ENCODE measurements at places on chromosomes 2 and 18. TPM values are rescaled to one million over a fixed set of nuclear protein-coding genes. Genes with fewer than 3 reads are reported as not detected.

GRCh38 chr2:194992648-194993047 is 664.4 kb upstream of the SLC39A10 start:
- DNase-seq = no peak

GRCh38 chr2:171320208-171320621 is 113.6 kb downstream of the METTL8 start:
- no peak for DNase-seq

DNA sequence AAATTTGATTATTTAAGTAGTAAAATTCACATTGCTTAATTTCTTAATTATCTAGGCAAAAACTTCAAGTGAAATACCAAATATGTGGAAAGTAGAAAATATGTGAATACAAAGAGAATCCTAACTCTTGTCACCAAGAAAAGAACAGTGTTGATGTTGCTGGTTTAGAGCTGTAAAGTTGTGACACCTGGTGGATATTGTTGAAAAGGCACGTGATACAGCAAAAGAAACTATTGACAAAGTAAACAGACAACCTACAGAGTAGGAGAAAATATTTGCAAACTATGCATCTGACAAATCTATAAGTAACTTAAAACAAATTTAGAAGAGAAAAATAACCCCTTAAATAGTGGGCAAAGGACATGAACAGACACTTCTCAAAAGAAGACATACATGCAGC is 25.6 kb upstream of the ZC3H15 start:
- DNase-seq = peak; percentile 53

DNA sequence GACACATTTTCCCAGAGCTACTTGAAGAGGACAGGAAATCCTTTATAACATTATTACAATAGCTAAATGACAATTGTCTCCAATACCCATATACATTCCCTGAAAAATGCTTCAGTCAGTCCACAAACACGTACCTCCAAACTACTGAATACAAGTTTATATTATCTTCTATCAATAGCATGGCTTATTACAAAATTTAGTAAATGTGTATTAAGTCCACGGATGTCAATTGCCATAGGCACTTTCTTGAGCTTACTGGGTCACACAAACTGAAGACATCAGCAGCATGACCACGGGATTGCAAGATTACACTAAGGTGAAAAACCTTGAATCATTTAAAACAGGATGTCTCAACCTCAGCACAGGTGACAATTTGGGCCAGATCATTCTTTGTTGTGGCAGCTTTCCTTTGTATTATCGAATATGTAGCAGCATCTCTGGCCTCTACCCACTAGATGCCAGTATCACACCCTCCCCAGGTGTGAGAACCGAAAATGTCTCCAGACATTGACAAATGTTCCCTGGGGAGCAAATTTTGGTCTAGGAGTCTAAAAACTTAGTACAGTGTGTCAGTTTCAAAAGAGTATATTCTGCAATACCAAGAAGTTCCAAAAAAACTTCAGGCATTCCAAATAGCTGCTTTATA is 1.4 kb downstream of the MBD2 start:
- DNase-seq = no peak

Gene UPP2
- total RNA-seq = not detected

DNA sequence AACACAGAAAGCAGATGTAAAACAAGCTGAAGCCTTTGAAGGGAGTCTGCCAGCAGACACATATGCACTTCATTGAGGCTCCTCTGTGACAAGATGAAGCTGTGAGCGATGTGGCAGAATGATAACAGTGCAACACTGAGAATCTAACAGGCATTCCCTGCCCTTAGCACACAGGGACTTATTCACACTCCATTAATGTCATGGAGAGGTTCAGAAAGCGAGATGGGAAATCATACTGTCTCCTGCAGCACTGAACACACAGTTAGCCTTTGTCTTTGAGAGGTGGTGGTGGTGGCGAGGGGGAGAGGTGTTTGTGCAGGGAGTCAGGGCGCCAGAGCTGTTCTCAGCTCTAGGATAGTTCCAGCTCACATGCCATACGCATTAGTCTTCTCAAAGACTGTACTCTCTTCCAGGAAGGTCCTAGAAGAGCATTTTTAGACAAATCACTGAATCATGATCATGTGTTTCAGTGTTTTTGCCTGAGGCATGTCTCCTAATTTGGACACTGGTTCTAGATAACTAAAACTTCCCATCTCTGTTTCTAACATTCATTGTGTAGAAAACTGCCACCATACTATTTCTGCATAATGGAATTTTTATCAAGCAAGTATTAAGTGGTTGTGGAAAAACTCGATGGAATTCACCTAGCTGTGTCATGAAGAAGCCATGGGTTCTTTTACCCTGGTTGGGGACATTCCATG is 93.5 kb upstream of the ITGB6 start:
- DNase-seq = no peak

DNA sequence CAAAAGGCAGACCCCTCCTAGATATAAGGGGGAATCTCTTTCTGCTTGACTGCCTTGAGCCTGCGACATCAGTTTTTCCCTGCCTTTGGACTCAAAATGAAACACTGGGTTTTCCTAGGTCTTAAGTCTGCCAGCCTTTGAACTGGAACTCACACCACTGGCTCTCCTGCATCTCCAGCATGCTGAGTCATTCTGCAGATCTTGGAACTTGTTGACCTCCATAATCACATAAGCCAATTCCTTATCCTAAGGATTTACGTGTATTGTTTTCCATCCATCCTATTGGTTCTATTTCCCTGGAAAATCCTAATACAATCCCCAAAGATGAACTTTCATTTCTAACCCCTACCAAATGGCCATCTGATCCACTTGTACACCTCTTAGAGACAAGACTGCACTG is 88.0 kb downstream of the AFF3 start:
- no peak for DNase-seq

DNA sequence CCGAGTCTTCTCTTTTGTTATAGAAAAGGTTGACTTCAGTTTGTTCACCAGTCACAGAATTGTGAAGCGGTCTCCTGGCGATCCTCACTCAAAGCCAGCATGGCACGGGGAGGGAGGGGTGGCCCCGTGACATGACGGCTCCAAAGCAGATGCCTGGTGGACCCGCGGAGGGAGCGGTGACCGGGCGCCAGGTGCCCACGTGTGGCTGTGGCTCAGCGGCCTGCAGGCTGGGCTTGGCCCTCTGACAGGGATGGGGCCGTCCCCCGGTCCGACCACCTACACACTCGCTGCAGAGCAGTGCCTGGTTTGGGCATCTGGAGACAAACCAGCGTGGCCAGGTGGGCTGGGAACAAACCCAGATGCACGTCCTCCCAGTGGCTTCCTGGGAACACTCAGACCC is 129.1 kb upstream of the SNTG2 start:
- no peak for DNase-seq

Gene ZNF512
- 38.4 TPM for total RNA-seq

DNA sequence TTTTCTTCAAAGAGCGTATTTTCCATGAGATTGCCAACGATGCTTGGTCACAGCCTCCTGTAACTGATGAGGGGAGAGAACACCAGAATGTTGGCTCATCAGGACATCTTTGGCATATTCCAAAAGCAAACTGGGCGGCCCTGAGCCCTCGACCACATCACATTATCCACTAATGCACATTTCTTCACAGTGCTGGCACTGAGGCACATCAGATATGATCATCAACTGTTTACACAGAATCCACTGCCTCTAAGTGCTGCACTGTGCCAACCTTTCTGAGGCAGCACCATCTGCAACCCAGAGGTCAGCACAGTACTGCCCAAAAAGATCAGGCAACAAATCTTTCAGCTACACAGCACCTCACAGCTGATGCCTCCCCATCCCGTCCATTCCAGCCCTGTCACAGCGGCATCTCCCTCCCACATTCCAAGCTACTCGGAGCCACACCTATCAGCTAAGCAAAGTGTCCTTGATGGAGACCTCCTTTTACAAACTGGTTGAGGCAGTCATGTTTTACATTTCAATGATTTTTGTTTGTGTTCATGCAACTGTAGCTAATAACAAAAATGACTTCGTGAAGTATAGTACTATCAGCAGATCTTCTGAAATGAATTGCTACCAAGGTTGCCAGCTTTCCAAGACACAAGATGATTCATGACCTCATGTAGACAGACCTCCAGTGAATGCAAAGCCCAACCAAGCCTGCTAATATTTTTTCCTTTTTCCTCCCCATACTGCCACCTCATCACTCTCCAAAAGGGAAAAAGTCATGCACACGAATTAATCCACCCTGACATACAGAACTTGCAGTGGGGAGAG is 32.3 kb downstream of the MYO5B start:
- DNase-seq = no peak

DNA sequence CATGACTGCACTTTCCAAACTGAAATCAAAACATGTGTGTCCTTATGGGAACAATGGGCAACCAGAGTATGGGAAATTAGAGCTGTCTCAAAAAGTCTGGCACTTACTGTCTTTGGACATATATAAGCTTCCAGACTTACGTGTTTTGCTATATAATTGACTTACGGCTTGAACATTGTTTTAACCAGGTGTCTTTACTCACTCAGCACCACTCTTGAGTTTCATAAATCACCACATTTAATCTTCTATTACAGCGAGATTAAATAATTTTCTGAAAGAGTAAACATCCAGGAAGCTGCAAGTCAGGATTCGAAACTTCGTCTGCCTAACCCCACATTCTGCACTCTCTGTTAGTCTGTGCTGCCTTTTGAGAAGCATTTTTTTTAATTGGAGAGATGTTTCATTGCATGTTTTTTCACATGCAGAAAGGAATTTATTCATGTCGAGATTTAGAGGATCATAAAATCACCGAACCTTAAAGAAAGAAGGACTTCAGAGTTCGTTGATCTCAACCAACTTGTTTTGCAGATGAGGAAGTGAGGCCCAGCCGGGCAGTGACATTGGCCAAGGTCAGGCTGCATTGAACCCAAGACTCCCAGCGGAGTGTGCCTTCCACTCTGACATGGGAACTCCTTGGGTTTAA is 137.3 kb downstream of the SETBP1 start:
- DNase-seq = no peak

Gene MYOM1
- total RNA-seq = 0.38 TPM

GRCh38 chr18:79798999-79799370 is 1.2 kb downstream of the KCNG2 start:
- peak; percentile 65 for DNase-seq

Gene ANKAR
- 3.0 TPM for total RNA-seq

Gene CXCR4
- total RNA-seq = 1.3 TPM

DNA sequence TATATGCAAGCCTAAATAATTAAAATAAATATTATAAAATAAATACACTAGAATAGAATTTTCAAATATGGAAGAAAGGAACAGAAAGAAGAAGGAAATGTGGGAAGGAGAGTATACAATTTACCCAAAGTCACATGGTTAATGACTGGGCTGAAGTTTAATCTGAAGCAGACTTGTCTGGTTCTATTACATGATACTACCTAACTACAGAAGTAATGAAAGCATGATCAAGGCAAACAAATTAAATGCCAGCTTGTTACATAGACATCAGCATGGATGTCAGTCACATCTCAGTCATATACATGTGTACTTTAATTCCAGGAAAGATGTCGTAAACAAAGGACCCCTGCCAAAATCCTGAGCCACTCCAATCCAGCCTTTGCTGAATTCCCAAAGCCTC is 1060.8 kb downstream of the CNTNAP5 start:
- DNase-seq = no peak

GRCh38 chr2:31253356-31254131 is 19.6 kb downstream of the EHD3 start:
- DNase-seq = peak; percentile 45

DNA sequence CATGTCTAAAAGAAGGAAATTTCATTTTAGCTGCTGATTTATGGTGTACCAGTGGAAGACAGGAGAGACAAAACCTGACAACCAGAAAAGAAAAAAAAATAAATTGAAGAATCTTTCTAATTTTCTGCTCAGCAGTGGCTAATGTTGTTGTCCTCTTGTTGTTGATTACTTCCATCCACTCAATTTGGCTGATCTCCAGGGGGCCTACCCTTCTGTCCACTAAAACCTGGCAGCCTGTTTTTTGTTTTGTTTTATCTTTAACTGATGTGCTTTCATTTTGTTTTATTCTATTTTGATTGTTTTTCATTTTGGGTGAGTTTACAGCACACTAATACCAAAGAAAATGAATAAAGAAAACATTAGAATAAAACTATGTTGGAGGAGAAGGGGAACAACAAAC is 27.4 kb downstream of the TFPI start:
- DNase-seq = no peak

Gene MYL12B
- total RNA-seq = 152 TPM

DNA sequence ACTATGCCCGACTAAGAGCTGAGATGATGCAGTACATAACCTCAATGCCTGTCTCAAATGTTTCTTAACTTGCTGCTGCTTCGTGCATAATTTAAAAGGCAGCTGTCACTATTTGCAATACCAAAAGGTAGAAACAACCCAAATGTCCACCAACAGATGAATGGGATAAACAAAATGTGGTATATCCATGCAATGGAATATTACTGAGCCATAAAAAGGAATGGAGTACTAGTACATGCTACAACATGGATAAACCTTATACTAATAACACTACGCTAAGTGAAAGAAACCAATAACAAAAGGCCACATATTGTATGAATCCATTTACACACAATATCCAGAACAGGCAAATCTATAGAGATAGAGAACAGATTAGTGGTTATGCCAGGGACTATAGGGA is 13.0 kb upstream of the DGKD start:
- DNase-seq = no peak

- no peak for DNase-seq
Observed at GRCh38 chr2:109437325-109438090, 176.3 kb downstream of the SEPTIN10 start.

- no peak for DNase-seq
Observed at GRCh38 chr2:231708773-231709635, 679 bp downstream of the PTMA start.

- DNase-seq = no peak
Observed at GRCh38 chr18:25164211-25164847, 187.6 kb downstream of the ZNF521 start.

- no peak for DNase-seq
Observed at GRCh38 chr18:10003866-10004265, 90.0 kb downstream of the VAPA start.

Gene TRIM43B
- not detected for total RNA-seq

DNA sequence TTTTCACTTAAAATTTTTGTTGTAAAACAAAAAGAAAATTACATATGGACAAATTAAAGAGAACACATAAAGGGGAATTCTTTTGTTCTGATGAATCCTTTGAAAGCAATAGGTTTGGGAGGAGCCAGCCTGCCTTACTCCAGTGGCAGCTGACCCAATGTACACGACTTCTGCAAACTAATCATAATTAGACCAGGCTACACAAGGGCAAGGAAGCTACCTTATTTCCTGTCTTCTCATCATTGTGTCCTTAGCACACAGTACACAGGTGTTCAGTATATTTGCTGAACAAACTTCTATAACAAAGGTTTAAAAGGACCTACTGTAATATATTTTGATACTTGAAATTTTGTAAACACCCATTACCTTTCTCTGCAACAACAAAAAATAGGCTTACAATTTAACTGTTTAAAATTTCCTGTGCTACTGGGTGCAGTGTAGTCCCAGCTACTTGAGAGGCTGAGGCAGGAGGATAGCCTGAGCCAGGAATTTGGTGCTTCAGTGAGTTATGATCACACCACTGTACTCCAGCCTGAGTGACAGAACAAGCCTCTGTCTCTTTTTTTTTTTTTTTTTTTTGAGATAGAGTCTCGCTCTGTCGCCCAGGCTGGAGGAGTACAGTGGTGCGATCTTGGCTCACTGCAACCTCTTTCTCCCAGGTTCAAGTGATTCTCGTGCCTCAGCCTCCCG is 18.9 kb downstream of the KCNG3 start:
- no peak for DNase-seq

- peak; percentile 18 for DNase-seq
Observed at GRCh38 chr18:22282311-22283115, 113.1 kb downstream of the GATA6 start.

- no peak for DNase-seq
Observed at GRCh38 chr2:43180897-43181296, 45.5 kb downstream of the ZFP36L2 start.

- no peak for DNase-seq
Observed at GRCh38 chr18:59617468-59617932, 79.7 kb downstream of the CCBE1 start.

Gene C2orf92
- total RNA-seq = 2.9 TPM

Measured in GM23338 (cell line).